ENCODE measurements at places on chromosomes 4 and X. TPM values are rescaled to one million over a fixed set of nuclear protein-coding genes. Genes with fewer than 3 reads are reported as not detected.

DNA sequence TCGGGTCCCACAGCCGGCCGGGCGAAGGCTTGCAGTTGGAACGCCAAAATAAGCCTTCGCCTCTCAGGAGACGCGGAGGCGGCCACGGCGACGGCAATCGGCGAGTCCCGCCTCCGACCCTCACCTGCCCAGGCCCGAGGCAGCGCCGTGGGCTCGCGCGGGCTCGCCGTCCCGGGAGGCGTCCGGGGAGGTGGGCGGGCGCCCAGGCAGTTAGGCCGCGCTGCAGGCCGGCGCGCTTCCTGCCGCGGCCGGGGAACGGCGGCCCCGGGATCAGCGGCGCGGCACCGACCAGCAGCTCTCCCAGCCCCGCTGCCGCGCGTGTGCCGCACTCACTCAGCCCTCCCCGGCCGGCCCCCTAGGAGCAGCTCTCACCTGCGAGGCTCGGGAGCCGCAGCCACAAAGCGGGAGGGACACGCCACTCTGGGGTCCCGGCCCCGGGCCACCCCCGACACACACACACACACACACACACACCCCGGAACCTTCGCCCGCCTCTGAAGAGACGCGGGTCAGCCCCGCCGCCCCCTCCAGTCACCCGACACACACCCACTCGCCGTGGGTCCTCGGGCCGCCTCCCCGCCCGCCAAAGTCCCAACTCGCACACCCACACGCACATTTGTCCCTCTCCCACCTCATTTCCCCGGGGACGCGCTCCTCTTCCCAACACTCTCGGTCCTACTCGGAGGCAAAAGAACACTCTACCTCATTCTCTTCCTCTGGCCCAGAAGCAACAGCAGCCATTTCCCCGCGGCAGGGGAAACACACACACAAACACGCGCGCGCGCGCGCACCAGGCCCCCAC, at the start of gene CNOT6L:
TSS of gene CNOT6L (minus strand) at position 767 of the 802 bp plus-strand sequence. CDS start at position 707, 60 bp downstream.
- peak within 1 kb of the TSS; percentile 95 for H3K4me3 ChIP-seq
- peaks cover 14% of the 10 kb centered on the region for H3K4me1 ChIP-seq
- no peaks in the 10 kb centered on the region for H3K27me3 ChIP-seq
- no peaks in the 10 kb centered on the region for H3K36me3 ChIP-seq
- DNase-seq: peak; percentile 74

- no peaks in the 10 kb centered on the region for H3K36me3 ChIP-seq
- H3K27me3 ChIP-seq: no peaks in the 10 kb centered on the region
- no peak overlapping the region for H3K27ac ChIP-seq
- no peak overlapping the region for H3K4me3 ChIP-seq
- H3K4me1 ChIP-seq: no peaks in the 10 kb centered on the region
These were observed 419.5 kb downstream of the HNRNPD start for GRCh38 chr4:81954271-81954670.

Gene PCDH10
- 1.7 TPM for total RNA-seq

DNA sequence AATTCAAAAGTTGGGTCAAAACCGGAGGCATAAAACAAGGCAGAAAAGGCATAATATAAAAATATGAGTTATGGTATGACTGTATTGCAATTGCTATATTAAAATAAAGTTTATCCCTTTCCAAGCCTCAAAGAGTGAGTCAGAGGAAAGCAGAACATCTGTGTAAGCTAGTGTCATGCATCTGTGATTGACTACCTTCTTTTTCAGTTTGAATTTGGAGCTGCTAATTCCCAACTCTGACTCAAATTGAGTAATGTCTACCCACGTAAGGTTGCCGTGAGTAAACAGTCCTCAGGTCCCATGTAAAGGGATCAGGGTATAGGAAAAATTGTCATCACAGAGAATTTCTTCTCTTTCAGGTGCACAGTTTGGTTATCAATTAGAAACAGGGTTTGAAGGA, 6.5 kb upstream of the SLITRK4 start:
- no peak overlapping the region for H3K4me3 ChIP-seq
- no peak for DNase-seq
- H3K27me3 ChIP-seq: no peaks in the 10 kb centered on the region
- H3K4me1 ChIP-seq: no peaks in the 10 kb centered on the region
- no peak overlapping the region for H3K27ac ChIP-seq

Gene PPEF1
- 0.26 TPM for total RNA-seq

Gene TLL1
- 5.7 TPM for total RNA-seq

Gene FAT4
- total RNA-seq: 105 TPM

Gene FATE1
- total RNA-seq: not detected

Gene USP46
- 13.4 TPM for total RNA-seq

GRCh38 chr4:57051095-57051494, 59.1 kb downstream of the IGFBP7 start:
- no peaks in the 10 kb centered on the region for H3K36me3 ChIP-seq
- no peak for DNase-seq
- peaks cover 3% of the 10 kb centered on the region for H3K4me1 ChIP-seq
- no peak overlapping the region for H3K4me3 ChIP-seq
- H3K27me3 ChIP-seq: no peaks in the 10 kb centered on the region

GRCh38 chrX:155434906-155435743, 23.3 kb downstream of the F8A3 start:
- no peaks in the 10 kb centered on the region for H3K36me3 ChIP-seq

DNA sequence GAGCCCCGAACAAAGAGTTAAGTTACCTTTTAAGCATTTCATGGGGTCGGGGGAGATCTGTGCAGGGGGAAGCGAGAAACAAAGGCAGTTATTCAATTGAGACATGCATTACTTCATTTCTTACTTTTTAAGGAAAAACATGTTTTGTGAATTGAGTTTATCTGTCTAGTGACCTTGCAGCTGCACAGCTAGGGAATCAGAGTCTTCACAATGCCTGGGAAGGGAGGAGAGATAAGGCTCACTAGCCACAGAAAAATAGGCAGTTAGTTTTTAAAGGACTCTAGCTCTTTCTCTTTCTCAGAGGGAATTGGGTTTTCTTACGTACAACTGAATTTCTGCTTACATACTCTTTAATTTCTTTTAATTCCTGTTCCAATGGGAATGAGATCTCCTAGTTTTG, 26.2 kb upstream of the ZBTB33 start:
- H3K27ac ChIP-seq: no peak overlapping the region
- peaks cover 2% of the 10 kb centered on the region for H3K27me3 ChIP-seq
- DNase-seq: no peak
- no peaks in the 10 kb centered on the region for H3K4me1 ChIP-seq
- H3K36me3 ChIP-seq: no peaks in the 10 kb centered on the region

Gene SMIM31
- total RNA-seq: 3.8 TPM

GRCh38 chr4:54898056-54898562, 227.3 kb downstream of the KDR start:
- H3K27ac ChIP-seq: no peak overlapping the region
- H3K4me1 ChIP-seq: no peaks in the 10 kb centered on the region
- H3K27me3 ChIP-seq: no peaks in the 10 kb centered on the region
- no peak overlapping the region for H3K4me3 ChIP-seq
- H3K36me3 ChIP-seq: no peaks in the 10 kb centered on the region

DNA sequence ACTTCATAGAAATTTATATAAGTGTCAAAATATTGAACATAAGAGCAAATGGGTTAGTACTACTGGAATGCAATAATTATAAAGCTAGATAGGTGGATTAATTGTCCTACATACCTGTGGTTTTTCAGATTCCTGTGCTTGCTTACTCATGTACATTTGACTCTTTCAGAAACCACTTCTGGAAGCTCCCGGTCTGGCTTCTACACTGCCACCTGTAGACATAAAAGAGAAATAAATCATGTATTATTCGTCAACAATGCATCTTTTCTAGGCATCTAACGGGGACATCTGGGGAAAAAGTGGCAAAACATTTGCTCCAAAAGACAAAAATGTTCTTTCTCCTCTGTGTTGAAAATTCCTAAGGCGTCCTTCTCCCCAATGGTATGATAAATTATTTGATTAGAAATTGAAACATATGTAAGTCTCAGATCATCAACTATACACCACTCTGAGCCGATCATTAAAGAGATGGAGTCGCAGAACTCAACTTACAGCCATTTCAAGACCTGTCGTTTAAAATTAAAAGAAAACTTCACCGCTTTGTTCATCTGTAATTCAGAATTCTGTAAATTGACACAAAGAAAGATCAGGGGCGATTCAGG, 648.7 kb upstream of the DIPK2B start:
- H3K27me3 ChIP-seq: peaks cover 18% of the 10 kb centered on the region
- H3K4me1 ChIP-seq: no peaks in the 10 kb centered on the region
- no peak overlapping the region for H3K27ac ChIP-seq
- no peaks in the 10 kb centered on the region for H3K36me3 ChIP-seq
- H3K4me3 ChIP-seq: no peak overlapping the region

Gene SYNPO2
- total RNA-seq: 14.8 TPM

DNA sequence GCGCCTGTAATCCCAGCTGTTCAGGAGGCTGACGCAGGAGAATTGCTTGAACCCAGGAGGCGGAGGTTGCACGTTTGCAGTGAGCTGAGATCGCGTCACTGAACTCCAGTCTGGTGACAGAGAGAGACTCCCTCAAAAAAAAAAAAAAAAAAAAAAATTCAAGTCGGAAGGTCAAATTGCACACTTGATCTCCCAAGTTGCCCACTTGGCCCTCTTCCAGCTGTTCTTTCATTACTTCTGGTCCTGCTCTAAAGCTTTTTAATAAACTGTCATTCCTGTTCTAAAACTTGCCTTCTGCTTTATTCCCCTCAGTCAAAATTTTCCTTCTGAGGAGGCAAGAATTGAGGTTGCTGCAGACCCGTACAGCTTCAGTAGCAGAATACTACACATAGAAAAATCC, 2358.0 kb downstream of the ARAP2 start:
- H3K27ac ChIP-seq: no peak overlapping the region
- H3K27me3 ChIP-seq: no peaks in the 10 kb centered on the region
- H3K4me3 ChIP-seq: no peak overlapping the region
- no peaks in the 10 kb centered on the region for H3K4me1 ChIP-seq
- peak; percentile 7 for DNase-seq
- no peaks in the 10 kb centered on the region for H3K36me3 ChIP-seq

Gene PRRG1
- 4.7 TPM for total RNA-seq

DNA sequence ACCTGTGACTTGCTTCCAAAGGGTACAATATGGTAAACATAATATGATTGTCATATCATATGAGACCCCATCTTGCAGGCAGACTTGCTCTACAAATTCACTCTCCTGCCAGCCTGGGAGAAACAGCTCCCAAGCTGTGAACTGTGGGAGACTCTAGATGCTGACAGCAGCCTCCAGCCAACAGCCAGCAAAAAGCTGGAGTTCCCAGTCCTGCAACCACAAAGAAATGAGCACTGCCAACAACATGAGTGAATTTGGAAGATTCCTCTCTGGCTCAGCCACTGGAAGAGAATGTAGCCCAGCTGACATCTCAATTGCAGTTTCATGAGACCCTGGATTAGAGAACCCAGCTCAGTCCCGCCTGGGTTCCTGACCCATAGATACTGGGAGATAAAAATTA, 145.4 kb downstream of the QDPR start:
- no peak overlapping the region for H3K27ac ChIP-seq
- H3K4me3 ChIP-seq: no peak overlapping the region
- H3K36me3 ChIP-seq: no peaks in the 10 kb centered on the region

- peak overlapping the region; percentile 34 for H3K27ac ChIP-seq
- H3K36me3 ChIP-seq: no peaks in the 10 kb centered on the region
- no peaks in the 10 kb centered on the region for H3K27me3 ChIP-seq
- peaks cover 22% of the 10 kb centered on the region for H3K4me1 ChIP-seq
- no peak overlapping the region for H3K4me3 ChIP-seq
These were observed 53.1 kb upstream of the HGFAC start for GRCh38 chr4:3388471-3389232.

DNA sequence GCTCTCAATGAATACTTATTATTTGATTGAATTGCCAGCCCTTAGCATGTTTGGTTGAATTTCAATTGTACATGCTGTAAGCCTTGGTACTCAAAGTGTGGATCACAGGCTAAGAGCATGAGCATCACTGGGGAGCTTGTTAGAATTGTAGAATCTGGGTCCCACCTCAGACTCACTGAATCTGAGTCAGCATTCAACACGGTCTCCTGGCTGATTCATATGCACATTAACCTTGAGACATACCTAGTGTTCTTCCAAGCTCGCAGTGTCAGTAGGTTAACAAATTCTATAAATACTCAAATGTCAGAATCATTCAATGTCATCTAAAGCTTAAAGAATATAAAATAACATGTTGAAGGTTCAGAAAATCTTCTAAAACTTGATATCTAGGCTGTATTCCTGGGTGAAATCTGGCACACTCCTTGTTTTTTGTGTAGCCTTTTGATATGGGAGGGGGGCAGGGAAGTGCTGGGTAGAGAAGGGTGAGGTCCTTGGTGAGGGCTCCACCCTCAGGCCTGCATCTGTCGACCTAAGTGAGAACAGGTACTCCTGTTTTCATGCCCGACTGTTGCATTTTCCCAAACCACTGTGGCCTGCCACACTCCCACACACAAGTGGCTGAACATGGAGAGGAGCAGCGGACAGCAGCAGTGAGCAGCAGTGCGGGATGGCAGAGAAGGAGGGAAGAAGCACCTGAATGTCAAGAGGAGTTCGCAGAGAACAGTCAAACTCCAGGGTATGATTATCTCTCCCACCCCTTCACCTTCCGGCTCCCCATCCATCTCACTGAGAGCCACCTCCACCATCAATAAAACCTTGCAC, 529.6 kb upstream of the IGFBP7 start:
- no peak overlapping the region for H3K27ac ChIP-seq
- H3K4me3 ChIP-seq: no peak overlapping the region
- H3K4me1 ChIP-seq: no peaks in the 10 kb centered on the region
- no peak for DNase-seq
- no peaks in the 10 kb centered on the region for H3K27me3 ChIP-seq
- H3K36me3 ChIP-seq: no peaks in the 10 kb centered on the region
